ENCODE measurements at places on chromosomes 3 and 15.

GRCh38 chr3:24180616-24181015 lies 235.5 kb downstream of the NR1D2 start:
- no peak for DNase-seq

DNA sequence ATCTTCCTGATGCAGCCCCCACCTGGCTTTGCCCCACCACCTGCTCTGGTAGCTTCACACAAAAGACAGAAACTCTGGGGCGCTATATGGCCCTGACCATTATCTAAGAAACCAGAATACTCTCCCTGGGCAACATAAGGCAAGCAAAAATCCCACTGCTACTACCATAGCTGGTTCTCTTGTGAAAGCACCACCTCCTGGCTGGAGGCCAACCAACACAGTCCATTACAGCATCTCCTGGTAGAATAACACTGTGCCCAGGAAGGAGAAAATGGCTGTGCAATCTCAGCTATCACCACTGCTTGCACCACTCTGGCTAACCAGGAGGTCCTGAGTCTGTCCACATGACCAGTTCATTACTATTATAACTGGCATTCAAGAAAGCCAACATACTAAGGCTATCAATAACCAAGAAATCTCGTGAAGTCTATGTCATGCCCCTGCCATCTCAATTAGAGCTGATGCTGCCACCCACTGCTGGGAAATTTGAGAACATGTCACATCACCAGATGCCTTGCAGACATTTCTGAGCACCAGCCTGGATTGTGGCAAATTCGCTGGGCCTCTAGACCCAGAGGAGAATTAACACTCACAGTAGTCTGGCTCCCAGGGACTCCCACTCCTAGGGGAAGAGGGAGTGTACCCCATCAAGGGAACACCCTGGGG lies 1114.8 kb downstream of the ROBO2 start:
- no peak for DNase-seq

DNA sequence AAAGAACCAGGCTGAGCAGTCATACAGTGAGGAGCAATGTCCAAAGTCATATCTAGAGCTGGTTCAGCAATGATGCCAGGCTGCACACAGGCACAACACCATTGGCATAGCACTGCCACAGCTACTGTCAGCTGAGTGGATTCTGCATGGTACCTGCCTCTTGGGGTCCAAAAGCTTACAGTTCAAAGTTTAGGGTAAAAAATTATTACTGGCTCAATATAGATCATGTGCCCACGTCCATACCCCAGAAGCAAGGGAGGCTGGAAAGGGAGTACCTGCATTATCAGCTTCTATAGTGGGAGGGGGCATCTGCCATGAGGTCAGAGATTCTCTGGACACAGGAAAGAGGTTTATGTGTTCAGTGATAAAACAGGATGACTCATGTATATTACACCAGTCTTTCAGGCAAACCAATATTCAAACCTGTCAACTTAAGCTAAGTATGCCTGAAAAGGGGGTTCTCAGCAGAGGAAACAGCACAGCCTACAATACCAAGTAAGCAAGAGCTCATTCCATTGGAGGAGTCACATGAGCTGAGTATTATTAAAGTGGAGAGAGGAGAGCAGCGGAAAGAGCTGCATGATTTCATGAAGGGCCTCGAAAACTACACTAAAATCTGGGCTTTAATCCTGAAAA lies 99.0 kb downstream of the ANO10 start:
- DNase-seq = no peak

- DNase-seq = no peak
These were observed 3.0 kb upstream of the MAP1A start for GRCh38 chr15:43514241-43515057.

- DNase-seq = no peak
These were observed 62.1 kb upstream of the SLC6A11 start for GRCh38 chr3:10753964-10754363.

- peak; percentile 91 for DNase-seq
These were observed 681 bp downstream of the PIK3CB start for GRCh38 chr3:138833899-138834595.

GRCh38 chr3:74693251-74693650 lies 78.8 kb upstream of the CNTN3 start:
- no peak for DNase-seq

GRCh38 chr3:165837058-165837525 lies at the start of gene BCHE:
TSS of gene BCHE (minus strand) at chr3:165837423. CDS start at chr3:165831033, 6,390 bp downstream.
- DNase-seq = no peak

GRCh38 chr15:51992953-51993352 lies 21.4 kb upstream of the LEO1 start:
- DNase-seq = no peak

GRCh38 chr3:150069154-150069527 lies 98.4 kb upstream of the PFN2 start:
- DNase-seq = no peak

DNA sequence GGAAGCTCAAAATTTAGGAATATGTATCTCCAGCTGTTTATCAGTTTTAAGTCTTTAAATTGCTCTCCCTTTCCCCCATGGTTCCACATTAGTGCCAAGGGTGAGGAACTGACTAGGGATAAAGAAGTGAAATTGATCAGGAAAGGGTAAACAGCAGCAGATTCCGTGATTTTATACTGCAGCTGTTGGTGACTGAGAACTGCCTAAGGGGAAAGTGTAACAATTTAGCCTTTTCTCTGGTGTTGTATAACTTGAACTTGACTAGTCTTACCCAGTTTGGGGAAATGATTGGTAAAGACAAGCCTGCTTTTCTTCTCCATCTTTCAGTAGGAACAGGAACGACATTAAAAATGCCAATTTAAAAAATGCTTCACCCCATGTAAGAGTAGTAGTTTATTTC lies 5.0 kb downstream of the SPRED1 start:
- no peak for DNase-seq

GRCh38 chr15:54517366-54517765 lies 539.1 kb downstream of the UNC13C start:
- no peak for DNase-seq

GRCh38 chr3:23612296-23612891 lies 193.4 kb upstream of the UBE2E1 start:
- no peak for DNase-seq

DNA sequence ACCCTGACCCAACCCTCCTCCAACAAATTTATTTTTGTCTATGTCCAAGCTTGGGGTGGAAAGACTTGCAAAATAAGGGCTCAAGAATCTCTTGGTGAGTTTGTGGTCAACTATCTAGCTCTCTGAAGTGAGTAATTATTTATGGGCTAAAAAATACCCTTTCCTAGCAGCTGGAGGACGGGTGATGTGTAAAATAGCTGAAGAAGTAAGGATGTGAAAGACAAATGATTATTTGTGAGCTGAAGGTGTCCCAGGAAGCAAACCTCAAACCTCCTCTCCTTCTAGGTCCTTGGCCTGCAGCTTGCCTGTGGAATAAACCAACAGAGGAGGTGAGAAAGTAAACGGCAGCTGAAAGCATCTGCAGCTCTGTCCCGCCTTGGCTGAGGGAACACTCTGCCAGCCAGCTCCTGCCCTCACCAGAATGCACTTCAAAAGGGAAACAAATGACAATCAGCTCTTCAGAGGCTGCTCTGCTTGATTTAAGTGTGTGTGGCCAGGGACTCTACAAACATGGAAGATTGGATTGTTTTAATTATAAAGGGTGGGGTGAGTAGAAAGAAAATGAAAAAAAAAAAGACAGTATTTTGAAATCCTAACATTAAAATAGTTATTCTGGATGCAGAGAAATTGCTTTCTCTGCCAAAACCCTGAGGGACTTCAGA lies 60.3 kb downstream of the TM4SF4 start:
- DNase-seq = peak; percentile 56

GRCh38 chr3:46878781-46879436 lies 1.4 kb downstream of the PTH1R start:
- DNase-seq = no peak

- DNase-seq = no peak
These were observed 94.8 kb downstream of the FLNB start for GRCh38 chr3:58102976-58103451.

GRCh38 chr15:30922480-30923311 lies 19.0 kb downstream of the FAN1 start:
- DNase-seq = no peak

GRCh38 chr15:73362900-73363299 lies 5.9 kb downstream of the HCN4 start:
- no peak for DNase-seq

GRCh38 chr15:97425596-97425995 lies 534.9 kb upstream of the ARRDC4 start:
- no peak for DNase-seq

GRCh38 chr3:139893963-139894642 lies 40.9 kb upstream of the CLSTN2 start:
- DNase-seq = no peak

DNA sequence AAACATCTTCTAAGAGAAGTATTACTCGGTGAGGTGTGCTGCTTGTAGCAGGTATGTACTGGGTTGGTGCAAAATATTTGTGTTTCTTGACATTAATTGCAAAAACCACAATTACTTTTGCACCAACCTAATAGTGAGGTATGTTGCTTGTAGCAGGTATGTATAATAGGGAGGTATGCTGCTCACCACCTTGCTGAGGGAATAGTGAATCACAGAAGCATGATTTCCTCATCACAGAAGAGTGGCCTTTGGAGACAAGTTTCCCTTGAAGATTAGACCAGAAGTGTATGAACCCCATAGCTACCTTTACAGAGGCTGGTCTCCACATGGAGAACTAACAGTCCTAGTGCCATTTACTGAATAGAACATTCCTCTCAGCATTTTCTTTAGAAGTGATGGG lies 15.5 kb downstream of the DCP1A start:
- DNase-seq = no peak

- DNase-seq = no peak
These were observed 88.9 kb downstream of the AAGAB start for GRCh38 chr15:67165254-67166253.

- no peak for DNase-seq
These were observed 274.0 kb downstream of the RYR3 start for GRCh38 chr15:33584797-33585196.

DNA sequence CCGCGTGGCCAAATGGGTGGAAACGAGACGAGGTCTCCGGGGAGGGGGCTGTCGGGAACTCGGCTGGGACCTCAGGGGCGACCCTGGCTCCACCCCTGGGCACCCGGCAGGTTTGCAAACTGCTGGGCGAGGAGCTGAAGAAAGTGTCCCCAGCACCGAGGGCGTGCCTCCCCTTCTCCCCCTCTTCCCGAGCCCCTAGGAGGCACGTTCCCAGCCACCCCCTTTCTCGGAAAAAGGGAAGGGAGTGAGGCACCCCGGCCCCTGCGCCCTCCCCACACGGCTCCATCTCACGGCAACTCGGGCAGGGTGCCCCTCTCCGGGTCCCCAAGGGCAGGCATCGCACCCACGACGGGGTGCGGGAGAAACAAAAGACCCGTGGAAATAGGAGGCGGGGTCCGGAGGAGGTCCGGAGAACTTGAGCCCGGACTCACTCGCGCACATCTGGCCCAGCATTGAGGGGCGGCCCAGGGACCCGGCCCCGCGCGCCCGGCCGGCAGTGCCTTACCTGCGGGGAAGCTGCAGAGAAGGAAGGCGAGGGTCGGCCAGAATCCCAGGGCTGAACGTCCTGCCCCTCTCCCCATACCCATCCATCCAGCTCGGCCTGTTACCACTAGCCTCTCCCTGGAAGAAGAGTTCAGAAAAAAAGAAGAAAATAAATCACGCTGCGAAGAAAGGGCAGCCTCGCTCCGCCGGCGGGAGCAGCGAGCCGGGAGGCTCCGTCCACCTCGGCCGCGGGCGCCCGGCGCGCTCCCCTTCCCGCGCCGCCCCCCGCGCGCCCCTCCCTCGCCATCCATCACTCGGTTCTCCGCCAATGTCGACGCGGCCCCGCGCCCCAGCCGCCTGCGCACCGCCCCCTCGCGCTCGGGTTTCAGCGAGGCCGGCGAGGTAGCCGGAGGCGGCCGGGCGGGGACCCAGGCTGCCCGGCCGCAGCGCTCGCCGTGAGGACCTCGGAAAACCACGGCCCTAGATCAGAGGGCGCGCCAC lies 16.3 kb downstream of the RGMA start:
- peak; percentile 33 for DNase-seq

GRCh38 chr3:124680521-124680920 lies 49.7 kb upstream of the UMPS start:
- no peak for DNase-seq

- no peak for DNase-seq
These were observed 73.5 kb upstream of the MBNL1 start for GRCh38 chr3:152195206-152195605.

DNA sequence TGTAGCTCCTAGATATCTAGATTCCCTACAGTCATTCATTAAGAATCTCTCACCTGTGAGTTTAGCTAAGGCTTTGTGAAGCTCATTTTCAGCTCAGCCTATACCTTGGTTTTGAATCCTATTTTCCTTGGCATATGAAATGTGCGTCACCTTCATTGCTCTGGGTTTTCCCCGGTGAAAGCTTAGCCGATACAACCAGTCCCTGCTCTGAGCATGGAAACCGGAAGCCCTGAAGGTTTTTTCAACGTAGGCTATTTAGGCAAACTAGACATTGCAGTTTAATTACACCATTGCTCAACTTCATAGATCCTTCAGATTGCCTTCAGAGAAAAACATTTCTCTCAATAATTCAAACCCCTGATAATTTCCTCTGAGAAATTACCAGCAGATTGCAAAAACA lies 206.8 kb upstream of the TPRG1 start:
- no peak for DNase-seq

- no peak for DNase-seq
These were observed 1.9 kb upstream of the ADPGK start for GRCh38 chr15:72785432-72785831.

DNA sequence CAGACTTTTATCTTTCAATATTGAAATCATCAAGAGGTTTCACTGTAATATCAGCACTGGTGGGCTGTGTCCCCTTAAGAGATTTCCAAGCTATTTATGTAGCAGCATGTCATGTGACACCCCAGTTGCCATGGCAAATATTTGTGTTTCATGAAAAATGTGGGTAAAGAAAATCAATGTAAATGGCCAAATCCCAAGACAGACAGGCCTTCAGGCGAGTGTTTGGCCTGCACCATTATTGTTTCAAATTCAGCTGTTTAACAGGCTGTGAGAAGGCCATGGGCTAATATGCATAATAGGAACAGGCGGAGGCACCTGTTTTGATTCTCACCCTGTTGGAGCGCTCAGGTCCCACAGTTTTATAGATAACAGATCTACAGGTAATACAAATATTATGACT lies 104.2 kb downstream of the IQCH start:
- peak; percentile 12 for DNase-seq

- no peak for DNase-seq
These were observed 2.5 kb upstream of the MST1R start for GRCh38 chr3:49906073-49906743.
